ENCODE measurements at places on chromosomes 5 and 9.

DNA sequence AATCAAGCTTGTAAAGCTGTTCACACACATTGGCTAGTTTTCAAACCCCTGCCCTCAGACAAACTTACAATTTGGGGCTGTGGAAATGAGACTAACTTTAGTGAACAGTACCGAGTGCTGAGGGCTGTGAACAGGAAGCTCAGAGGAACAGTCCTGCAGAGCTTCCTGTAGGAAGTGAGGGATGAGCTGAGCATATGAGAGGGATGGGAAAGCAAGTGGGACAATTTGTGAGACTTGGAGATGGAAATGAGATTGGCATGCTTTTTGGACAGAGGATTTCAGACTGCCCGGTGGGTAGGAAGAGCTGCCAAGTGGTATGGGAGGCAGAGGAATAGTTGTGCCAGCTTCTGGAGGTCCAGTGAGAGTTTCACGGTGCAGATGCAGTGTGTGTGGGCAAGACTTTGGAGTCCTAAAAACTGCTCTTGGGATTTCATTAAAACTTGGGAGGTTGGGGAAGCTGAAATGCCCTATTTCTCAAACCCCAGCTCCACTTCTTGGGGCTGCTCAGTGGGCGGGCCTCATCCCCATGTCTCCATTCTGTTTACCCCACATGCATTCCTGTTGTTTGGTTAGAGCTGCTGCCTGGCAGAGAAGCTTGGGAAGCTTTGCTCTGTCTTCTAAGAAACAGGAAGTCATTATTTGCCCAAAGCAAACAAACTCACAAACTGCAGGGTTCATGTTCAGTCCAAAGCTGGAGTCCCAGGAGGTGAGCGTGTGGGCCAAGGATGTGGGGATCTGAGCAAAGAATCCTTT is 267.5 kb downstream of the ZSWIM6 start:
- no peak for DNase-seq

DNA sequence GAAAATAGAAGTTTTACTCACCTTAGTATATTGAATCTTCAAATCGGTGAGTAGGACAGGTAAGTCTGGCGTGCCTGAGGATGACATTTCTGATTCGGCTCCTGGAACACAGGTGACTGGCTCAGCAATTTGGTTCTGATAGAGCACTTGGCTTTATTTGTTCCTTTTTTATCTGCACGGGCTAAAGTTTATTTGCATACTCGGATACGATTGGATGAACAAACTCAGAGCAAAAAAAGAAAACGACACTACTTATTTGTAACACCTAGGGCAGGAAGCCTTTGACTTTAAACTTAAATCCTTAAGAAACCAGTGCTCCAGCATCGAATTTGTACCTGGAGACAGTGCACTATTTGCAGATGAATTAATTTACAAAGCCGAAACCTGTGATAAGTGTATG is at the start of gene ALDH1A1:
TSS of gene ALDH1A1 (minus strand) at position 140 of the 400 bp plus-strand sequence. CDS start at position 87, 53 bp downstream.
- DNase-seq, result no peak

DNA sequence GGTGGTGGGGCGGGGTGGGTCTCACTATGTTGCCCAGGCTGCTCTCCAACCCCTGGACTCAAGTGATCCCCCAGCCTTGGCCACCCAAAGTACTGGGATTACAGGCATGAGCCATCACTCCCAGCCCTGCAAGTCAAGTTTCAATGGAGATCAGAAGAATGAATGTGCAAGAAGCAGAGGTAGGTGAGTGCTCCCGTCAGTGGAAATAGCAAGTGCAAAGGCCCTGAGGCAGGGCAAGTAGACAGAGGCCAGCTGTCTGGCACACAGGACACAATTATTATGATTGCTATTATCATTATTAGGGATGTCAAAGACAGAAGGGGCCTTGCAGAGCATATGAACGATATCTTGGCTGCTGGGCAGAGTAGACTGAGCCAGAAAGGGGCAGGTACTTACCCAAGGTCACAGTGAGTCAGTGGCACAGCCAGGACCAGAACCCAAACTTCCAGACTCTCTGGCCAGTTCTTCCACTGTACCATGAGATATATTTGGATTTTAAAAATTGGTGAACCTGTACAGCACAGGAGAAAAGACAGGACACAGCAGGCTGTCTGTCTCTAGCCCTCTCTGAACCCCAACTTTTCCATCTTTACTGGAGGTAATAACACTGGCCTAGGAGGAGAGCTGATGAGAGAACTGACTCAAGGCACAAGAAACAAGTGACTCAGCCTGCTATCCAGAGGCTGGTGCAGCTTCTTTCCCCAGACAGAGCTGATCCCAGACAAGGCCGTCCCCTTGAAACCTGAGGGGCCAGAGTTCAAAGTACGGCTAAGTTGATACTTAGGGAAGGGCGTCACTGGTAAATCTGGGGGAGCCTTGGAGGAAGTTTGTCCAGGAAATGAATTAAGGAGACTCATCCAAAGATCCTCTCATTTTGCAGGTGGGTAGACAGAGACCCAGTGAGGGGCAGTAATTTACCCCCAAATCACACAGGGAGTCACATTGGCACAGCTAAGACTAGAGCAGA is 1.4 kb downstream of the HDHD3 start:
- DNase-seq, result no peak

DNA sequence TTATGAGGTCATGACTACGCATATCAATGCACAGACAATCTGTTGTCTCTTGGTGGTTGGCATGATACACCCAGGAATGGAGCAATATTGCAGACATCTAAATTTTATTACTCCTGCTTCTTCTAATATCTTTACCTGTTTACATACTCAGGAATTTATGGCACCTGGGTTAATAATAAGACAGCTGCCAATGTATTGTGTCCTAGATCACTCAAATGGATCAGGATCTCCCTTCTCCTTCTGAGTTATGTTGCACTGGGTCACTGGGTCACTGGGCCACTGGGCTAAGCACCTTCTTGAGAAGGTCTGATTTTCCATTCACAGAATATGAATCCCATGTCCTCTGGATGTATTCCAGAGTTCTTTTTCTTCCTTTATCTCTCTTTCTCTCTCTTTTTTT is 41.8 kb downstream of the CCL28 start:
- DNase-seq, result no peak

- DNase-seq, result no peak
These were observed 24.5 kb downstream of the PRRC2B start for GRCh38 chr9:131418143-131419025.

- DNase-seq, result no peak
These were observed 40.6 kb upstream of the ZNG1F start for GRCh38 chr9:41229408-41230401.

DNA sequence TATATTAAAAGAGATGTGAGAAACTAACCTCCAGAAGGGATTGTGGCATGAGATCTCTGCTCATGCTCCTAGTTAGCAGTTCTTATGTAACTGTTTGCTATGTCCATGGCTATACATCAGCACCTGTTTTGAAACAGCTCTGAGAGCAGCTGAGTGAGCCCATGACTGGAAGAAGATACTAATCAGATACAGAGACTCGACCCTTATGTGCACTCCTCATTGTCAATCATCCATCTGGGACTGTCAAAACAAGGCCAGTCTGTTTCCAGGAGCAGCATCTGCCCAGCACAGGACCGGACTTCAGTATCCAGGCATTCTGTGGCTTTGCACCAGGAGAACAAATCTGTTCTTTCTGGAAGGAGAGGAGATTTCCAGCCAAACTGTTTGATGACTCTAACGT is 77.7 kb downstream of the EFNA5 start:
- DNase-seq, result no peak

- DNase-seq, result no peak
These were observed 264.2 kb downstream of the MAST4 start for GRCh38 chr5:66860199-66860975.

- DNase-seq, result no peak
These were observed 551.9 kb downstream of the PRELID2 start for GRCh38 chr5:145283141-145283810.

GRCh38 chr5:58266402-58266801 is 193.5 kb downstream of the PLK2 start:
- DNase-seq, result no peak

DNA sequence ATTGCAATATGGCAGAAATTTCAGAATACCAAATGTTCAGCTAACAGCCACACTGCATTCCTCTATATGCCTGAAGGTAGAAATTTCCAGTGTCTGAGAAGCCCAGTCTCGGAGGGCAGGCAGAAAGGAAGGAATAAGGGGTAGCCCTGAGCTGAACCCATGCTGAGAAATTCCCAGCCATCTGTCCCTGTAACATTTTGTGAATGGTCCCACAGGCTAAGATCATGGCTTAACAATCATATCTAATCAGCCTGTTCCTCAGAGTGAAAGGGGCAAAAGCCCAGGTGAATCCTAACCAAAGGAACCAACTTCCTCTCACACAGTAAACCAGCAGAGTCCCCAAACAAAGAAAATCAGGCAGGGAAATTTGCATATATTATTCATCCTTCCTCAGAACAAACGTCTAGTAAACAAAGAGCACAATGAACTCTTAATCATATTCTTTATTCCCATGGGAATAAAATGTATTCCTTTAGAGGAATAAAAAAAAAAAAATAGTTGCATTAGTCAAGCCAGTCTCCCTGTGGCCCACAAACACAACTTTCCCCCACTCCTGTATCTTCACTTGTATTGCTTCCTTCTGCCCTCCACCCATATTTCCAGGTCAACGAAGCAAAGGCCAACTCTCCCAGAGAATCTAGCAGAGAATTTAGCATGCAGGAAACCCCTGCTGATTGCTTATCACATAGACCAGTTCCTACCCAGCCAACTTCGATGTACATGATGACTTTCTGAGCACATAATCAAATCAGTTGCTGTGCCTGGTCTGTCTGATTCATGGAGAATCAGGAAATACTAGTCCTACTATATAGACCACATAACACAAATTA is 257.6 kb downstream of the FAM114A2 start:
- DNase-seq, result no peak

GRCh38 chr9:36677611-36678010 is 104.9 kb downstream of the MELK start:
- DNase-seq, result no peak

DNA sequence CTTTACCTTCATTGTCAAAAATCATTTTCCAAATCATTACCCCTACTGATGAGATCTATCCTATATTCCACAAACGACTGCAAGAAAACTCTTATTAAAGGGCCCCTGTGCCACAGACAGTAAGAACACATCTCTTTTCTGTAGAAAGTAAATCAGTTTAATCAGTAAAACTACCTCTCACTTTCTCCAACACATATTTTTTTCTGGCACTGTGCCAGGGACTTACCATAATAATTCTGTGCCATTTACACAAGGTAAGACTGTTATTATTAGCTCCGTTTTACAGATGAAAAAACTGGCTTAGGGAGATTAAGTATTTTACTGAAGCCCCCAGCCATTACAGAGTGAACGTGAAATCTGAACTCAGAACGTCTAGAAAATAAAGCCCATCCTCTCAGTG is 587.0 kb upstream of the COX7C start:
- DNase-seq, result no peak

DNA sequence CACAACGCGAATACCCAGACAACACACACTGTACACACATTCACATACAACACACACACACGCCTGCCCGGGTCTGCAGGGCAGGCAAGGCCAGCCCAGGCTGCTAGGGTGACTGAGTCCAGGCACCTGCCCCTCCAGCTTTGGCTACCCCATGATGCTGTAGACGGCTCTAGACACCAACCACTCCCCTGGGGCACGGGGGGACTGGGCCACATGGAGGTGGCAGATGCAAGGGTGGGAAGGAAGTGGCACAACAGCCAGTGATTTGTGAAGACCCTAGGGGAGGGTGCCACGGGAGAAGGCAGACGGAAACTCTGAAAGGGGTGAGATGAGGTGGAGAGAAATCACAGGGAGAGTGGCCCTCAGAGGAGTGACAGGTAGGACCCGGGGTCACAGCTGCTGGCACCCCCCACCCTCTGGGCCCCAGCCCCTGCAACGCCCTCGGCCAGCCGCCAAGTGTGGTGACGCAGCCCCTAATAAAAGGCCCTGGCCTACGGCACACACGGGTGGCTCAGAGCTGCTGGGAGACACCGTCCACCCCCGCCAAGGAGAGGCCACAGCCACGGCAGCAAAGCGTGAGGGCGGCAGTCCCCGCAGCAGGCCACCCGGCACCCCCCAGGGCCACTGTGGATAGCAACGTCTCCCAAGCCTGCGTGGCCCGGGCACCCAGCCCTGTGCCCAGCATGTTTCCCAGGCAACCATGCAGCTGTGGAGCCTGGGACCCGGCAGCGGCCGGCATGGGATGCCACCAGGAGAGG is 6.6 kb upstream of the CCDC187 start:
- DNase-seq, result no peak
